Activated T-cell treated with anti-CD3 and anti-CD28 coated beads for 1 hour (primary cell): ENCODE measurements at places on chromosomes 13 and 19.
A peak's percentile ranks its signal among the peaks of the same experiment; 100 is the strongest.

GRCh38 chr13:40629678-40630384, 36.6 kb downstream of the FOXO1 start:
- DNase-seq, result no peak

- DNase-seq, result no peak
These were observed 6.4 kb downstream of the NUDT15 start for GRCh38 chr13:48043789-48044503.

DNA sequence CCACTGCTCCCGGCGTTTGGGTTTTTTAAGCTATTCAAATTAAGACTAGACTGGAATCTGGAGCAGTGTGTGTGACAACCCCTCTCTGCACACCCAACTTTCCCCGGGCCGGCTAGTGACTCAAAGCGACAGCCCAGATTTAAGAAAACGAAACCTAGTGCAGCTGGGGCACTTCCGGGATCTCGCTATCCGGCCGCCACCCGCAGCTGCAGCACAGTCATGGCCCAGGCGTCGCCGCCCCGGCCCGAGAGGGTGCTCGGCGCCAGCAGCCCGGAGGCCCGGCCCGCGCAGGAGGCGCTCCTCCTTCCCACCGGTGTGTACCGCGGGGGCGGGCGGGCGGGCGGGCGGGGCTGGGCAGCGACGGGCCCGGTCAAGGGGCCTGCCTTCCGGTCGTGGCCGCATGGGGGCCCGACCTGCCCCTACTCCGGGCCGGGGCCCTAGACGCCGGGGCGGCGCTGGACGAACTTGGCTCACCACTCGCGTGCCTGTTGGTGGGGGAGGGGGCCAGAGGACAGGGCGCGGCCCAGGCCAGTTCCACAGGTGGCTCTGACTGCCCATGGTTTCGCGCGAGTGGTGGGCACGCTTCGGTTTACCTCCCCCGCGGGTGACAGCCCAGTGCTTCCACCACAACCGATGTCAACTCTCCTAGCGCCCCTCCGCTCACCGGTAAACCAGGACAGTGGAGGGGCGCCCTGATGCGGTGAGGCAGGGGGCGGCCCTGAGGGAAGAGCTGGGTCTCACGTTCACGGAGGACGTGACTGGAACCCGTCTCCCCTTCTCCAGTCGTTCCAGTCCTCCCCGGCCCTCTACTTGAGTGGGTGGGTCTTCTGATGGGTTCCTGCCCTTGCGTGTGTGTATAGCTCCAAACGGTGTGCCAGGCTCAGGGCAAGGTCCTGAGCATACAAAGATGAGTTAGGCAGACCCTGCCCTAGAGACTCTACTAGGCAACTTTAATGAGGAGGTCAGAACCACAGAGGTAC, at the start of gene PHF11:
TSS of gene PHF11 (plus strand) at position 171 of the 980 bp plus-strand sequence. CDS start at position 220, 49 bp downstream.
- DNase-seq, result peak; percentile 79

DNA sequence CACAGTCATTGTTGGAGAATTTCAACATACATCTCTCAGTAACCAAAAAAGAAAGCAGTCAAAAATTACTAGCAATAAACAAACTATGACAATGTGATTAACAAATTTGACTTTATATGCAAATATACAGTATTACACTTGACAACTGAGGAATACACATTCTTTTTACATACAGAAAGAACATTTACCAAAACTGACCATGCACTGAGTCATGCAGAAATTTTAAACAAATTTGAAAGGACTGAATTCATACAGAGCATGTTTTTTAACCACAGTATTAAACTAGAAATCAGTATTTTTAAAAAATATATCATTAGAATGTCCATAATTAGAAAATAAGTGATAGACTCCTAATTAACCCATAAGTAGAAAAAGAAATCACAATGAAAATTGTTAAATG, 420.1 kb downstream of the TBC1D4 start:
- no peak for DNase-seq

- no peak for DNase-seq
These were observed 42.1 kb downstream of the FOXO1 start for GRCh38 chr13:40624383-40624782.

- DNase-seq, result no peak
These were observed 1769.0 kb upstream of the PCDH20 start for GRCh38 chr13:63184693-63185092.

- no peak for DNase-seq
These were observed 45.4 kb upstream of the MYCBP2 start for GRCh38 chr13:77372275-77372674.

- no peak for DNase-seq
These were observed 81.1 kb downstream of the COL4A1 start for GRCh38 chr13:110225609-110226574.

GRCh38 chr19:12733369-12734214, 892 bp downstream of the TRIR start:
- DNase-seq, result no peak

GRCh38 chr13:93577105-93577504, 350.5 kb downstream of the GPC6 start:
- no peak for DNase-seq

DNA sequence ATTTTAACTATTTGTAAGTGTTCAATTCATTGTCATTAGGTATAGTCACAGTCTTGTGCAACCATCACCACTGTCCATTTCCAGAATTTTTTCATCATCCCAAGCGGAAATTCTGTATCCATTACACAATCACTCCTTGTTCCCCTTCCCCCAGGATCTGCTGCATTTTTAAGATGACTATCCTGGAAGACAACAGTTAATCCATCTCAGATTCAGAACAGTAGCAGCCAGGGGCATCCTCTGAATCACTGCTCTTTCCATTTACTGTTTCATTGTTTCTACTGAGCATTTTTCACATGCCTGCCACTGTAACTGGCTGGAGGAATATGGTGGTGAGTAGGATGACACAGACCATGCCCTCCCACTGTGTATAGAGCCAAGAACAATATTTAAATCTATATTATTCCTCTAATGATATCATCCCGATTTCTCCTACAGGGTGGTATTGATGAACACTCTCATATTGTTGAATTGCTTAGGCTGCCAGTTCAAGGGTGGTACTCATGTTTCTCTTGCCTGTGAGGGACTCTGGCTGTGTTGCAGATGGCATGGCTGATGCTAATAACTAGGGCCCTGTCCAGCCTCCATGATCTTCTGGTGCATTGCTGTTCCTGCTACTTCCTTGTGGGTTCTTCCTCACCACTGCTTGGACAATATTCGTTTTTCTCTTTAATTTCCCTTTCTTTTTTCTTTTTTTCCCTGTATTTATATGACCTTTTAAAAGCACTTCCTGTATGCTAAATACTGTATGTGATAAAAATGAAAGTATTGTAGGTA, 59.0 kb downstream of the WDFY2 start:
- DNase-seq, result no peak

- DNase-seq, result peak; percentile 58
These were observed 33.8 kb upstream of the GARRE1 start for GRCh38 chr19:34220472-34221063.

GRCh38 chr19:4986471-4986891, 17.6 kb downstream of the KDM4B start:
- DNase-seq, result no peak

DNA sequence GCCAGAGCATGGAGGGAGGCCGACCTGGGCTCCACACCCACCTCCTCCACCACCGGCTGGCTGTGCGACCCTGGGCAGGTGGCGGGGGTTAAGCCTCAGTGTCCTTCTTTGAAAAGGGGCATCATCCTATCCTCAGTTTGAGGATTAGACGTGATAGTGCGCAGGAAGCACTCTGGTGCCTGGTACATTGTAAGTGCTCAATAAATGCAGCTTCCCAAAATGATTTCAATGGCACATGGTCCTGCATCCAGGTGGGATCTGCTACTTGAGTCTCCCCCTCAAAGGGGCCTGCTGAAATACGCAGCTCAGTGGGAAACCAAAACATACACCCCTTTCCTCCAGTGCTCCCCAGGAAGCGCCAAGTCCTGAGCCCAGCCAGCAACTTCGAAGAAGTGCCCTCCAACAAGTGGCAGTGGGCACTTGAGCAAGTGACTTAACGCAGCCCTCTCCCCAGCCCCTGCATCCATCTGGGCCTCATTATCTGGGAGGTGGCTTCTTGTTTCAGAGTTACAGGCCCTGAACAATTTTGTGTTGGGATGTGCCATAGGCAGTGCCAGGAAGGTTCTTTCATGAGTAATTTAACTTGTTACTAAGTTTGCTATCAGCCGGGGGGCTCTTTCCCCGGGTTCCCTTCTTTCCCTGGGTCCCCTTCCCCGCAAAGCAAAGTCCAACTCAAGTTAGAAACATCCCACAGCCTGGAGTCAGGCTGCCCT, 17.9 kb downstream of the ACTN4 start:
- DNase-seq, result no peak

- DNase-seq, result no peak
These were observed 300.5 kb downstream of the NALCN start for GRCh38 chr13:101115762-101116171.

GRCh38 chr13:41117869-41118268, 14.7 kb downstream of the KBTBD6 start:
- no peak for DNase-seq

- no peak for DNase-seq
These were observed 72.5 kb upstream of the MRI1 start for GRCh38 chr19:13691569-13692435.

- DNase-seq, result no peak
These were observed 7.4 kb upstream of the CDC34 start for GRCh38 chr19:524062-524674.

- DNase-seq, result no peak
These were observed 1244.6 kb upstream of the SLC10A2 start for GRCh38 chr13:104310861-104311260.

DNA sequence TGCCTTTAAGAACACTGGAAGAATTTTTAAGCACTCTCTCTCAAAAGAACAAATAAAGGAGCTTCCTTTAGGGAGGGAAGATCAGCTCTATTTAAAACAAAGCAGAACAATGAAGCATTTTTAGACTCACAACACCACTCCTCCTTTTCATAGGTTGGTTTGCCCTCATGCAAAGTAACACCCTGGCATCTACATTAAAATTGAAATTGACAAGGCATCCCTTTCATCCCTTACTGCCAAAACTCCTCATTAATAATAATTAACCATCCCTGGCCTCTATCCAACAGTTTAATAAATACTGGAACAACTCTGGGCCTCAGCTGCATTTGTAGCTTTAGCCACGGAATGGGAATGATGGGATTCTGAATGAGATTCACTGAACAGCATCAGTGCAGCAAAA, 929.1 kb downstream of the PCDH9 start:
- no peak for DNase-seq

- no peak for DNase-seq
These were observed 176.6 kb downstream of the KLF5 start for GRCh38 chr13:73235385-73235784.

DNA sequence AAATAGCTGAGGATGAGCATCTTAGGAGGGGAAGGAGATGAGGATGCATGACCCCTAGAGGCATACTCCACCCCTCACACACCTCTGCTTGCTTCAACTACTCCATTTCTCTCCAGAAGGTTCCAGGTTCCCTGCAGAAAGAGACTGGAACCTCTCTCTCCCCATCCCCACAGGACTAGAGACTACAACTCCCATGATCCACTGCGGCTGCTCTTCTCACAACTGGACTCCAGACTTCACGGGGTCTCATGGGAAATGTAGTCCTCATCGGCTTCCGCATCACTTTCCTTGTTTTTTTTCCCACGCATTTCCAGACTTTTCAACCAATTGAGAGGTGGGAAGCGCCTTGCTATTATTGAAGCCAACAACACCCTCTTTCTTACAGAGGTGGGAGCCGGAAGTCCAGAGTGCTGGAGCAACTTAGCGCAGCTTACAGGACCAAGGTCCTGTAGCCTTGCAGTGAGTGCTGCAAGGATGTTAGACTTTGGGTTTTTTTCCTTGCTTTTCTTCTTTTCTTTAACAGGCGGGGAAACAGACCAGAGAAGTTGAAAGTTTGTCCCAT, 13.9 kb upstream of the CACNG6 start:
- peak; percentile 57 for DNase-seq

- no peak for DNase-seq
These were observed 5.6 kb upstream of the ZNF331 start for GRCh38 chr19:53532362-53532761.
